ENCODE measurements at places on chromosomes 16 and 17.

DNA sequence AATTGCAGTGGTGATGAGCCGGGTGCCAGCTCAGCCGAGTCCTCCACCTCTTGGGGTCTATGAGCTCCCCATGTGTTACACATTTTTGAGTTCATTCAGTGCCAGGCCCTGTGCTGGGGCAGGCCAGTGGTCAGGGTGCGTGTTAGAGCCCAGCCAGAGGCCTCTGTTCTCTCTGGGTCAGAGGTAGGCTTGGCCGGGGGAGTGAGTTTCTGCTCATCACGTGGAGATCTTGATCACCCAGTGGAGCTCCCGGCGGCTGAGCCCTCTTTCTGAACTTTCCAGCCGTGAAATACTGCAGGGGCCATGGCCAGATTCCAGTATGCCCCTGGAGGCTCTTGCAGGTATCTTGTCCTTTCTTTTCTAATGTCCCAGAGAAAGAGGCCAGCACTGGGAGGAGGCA, 93.0 kb downstream of the RAP1GAP2 start:
- DNase-seq = no peak

DNA sequence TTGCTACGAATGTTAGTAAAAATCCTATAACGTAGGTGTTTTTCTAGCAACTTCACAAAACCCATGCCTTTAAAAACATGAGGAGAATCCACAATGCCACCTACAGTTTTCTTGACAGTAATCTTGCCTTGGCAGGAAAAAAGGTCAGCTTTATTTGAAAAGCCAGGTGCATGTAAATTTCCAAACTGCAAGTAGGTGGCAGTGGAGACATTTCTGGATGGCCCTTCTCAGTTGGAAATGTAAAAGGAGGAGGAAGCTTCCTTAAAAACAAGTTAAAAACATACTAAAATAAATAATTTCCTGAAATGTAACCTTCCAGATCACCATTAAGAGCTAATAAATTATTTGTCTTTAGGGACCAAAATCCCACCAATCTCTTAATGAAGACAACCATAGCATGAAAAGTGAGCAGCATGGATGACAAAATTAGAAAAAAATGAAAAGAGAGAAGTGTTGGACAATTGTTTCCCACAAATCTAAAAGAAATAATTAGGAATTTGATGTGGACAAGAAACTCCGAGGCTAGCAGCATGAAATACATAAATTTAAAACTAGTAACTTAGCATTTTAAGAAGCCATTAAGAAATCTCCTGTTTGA, 152.2 kb downstream of the SNX11 start:
- no peak for DNase-seq

DNA sequence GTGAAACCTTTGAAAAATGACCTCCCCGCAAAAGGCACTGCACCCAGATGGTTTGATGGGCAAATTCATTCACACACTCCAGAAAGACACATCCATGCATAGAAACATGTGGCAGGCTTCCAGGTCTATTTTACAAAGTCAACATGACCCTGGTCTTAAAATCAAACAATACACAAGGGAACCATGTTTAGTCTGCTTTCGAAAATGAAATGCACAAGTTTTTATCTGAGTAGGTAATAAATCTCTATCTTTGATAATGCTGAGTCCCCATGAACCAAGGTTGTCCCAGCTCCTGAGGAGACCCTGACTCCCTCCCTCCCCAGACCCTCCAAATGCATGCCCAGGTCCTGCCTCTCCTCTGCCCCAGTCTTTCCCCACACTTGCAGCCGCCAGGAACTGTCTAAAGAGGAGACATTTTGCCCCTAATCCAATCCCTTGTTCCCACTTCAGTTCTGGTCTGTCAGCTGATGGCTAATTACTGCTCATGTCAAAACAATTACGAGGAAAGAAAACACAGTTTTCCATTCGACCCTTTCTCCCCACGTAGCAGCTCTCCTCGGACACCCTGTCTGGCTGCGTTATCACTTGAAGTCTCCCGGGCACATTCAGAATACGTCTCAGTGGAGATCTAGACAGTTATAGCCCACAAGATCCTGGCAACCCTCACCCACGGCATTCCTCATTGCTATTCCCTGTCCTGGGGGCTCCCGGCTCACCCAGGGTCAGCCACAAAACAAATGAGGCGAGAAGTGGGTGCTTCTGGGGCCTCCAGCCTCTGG, 68.8 kb upstream of the RCVRN start:
- DNase-seq = no peak

GRCh38 chr16:53829186-53829747, 125.3 kb downstream of the FTO start:
- DNase-seq = peak; percentile 26

GRCh38 chr16:52545898-52546266, 1.1 kb downstream of the TOX3 start:
- DNase-seq = no peak

DNA sequence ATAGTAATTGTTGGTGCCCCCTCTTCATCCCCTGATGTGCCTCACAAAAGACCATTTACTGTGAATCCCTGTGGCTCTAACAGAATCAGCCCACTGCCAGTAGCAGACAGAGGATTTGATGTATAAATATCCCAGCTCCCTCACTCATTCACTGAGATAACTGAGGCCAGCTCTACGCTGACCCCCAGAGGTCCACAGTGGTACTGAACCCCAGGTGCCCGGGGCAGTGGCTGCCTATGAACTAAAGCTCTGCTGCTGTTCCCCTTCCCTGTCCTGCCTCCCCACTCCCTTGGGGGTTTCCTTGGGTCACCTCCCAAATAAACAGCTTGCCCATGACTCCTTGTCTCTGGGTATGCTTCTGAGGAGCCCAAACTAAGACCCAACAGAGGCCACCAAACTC, 295.8 kb downstream of the FOXL1 start:
- DNase-seq = peak; percentile 28

DNA sequence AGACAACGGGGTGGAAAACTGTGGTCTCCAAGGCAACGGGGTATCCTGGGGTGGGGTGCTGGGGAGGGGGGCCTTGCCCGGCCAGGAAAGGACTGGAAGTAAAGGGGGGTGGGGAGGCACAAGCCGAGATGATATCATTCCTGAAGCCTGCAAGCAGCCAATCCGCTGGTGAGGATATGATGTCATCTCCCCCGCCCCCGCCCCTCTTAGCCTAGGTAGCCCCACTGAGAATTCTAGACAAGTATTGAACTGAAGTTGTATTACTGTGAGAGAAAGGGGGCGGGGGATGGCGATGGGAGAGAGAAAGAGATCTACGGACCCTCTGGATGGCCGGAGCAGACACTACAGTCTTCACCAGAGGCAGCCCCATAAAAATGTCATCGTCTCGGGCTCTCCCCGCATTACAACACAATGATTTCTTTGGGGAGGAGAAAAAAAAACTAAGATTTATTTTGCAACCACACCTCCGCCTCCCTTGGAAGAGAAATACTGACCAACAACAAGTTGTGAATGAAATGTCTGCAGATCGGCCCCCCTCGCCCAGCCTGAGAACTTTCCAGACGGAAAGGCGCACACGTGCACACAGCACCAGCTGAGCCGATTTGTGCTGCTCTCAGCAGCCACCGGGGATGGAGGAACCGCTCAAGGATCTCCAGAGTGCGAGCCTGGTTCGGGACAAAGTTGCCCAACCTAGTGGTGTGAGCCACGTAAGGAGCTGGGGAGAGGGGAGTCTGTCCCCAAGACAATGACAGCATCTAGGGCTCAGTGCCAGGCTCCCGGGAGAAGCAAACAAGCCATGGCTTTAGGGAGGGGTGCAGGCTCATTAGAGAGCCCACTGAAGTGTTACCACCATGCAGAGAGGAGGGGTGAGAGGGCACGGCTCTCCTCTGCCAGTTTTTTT, 222.1 kb downstream of the SOX9 start:
- no peak for DNase-seq

DNA sequence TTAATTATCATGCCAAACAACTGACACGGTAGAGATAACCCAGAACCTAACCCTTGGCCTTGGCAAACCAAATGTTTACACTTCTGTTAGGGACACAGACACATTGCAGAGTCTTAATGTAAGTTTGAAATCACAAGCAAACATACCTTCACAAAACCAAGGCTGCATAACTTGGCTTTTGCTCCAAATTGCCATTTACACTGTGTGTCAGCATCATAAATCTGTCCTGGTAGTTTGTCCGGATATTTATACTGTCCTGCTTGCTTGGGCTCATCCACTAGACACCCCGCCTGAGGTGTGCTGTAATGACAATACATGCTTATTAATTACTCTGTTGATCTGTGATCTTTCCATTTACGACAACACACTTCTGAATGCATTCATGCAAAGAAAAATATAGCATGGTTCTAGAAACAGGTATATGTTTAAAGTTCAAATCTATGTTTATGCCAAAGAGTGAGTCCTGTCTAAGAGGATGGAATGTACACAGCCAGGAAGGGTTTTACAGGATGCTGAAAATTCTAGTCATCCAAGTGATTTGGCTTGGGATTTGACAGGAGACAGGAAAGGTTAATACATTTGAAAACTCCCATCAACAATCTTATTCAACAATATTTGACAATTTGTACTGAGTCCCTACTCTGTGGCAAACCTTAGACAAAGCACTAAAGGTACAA, 81.1 kb downstream of the ADAMTS18 start:
- DNase-seq = no peak

DNA sequence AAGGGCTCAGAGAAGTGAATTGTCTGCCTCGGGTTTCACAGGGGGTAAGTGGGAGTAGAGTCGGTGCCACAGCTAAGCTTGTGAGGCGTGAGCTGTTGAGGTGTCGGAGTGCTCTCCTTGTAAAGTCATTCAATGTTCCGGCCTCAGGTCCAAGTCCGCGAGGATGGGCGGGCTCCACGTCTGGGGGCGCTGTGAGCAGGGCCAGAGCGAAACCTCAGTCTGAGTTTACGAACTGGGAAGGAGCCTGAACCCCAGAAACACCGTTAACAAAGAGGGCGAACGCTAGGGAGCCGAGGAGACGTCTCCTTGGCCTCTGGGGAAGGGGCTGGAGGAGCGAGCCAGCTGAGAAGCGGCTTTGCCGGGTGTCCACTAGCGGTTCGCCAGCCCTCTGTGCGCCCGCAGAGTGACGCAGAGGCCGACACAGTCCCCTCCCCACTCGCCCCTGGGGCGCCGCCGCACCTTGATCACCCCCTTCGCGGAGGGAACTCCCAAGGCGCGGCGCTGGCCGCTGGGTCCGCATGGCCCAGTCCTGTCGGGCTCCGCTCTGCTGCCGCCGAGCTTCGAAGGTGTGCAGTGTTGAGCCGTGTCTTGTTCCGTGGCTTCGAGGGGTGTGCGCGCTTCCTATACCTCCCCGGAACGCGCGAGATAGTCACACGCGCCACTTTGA, 4.9 kb downstream of the IRX3 start:
- DNase-seq = no peak

GRCh38 chr16:10181196-10182162, 749 bp downstream of the GRIN2A start:
- DNase-seq = peak; percentile 37

DNA sequence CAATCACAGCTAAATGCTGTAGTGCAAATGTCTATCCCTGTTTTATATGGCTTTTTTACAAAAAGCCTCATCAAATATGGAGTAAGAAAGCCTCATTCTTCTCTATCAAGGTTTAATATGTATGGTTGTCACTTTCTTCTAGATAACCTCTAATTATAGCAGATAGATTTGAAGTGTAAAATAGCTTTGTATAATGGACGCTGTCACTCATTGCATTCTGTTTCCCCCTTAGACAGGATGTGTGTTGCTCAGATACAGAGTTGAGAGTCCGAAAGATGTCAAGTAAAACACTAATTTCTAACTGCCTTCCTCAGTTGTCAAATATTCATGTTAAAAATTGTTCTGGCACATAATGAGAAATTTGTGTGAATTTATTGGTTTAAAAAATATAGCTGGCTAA, 88.0 kb downstream of the NLK start:
- DNase-seq = no peak

- DNase-seq = no peak
Measured at GRCh38 chr17:82559566-82560251, 40.2 kb downstream of the FOXK2 start.

- no peak for DNase-seq
Measured at GRCh38 chr16:48632137-48632774, 22.3 kb upstream of the N4BP1 start.

- DNase-seq = peak; percentile 74
Measured at GRCh38 chr16:59385959-59386358, 651.8 kb upstream of the GOT2 start.

GRCh38 chr16:18932243-18932987, 6.2 kb upstream of the SMG1 start:
- DNase-seq = peak; percentile 52

- DNase-seq = no peak
Measured at GRCh38 chr17:71511266-71511995, 609.4 kb upstream of the SOX9 start.

- DNase-seq = no peak
Measured at GRCh38 chr16:11117576-11118211, 138.3 kb downstream of the SOCS1 start.

- DNase-seq = no peak
Measured at GRCh38 chr17:17060001-17060922, 18.0 kb downstream of the MPRIP start.

GRCh38 chr16:3187798-3188674, at the start of gene OR1F1:
TSS of gene OR1F1 (plus strand) at chr16:3188204.
- peak; percentile 76 for DNase-seq

DNA sequence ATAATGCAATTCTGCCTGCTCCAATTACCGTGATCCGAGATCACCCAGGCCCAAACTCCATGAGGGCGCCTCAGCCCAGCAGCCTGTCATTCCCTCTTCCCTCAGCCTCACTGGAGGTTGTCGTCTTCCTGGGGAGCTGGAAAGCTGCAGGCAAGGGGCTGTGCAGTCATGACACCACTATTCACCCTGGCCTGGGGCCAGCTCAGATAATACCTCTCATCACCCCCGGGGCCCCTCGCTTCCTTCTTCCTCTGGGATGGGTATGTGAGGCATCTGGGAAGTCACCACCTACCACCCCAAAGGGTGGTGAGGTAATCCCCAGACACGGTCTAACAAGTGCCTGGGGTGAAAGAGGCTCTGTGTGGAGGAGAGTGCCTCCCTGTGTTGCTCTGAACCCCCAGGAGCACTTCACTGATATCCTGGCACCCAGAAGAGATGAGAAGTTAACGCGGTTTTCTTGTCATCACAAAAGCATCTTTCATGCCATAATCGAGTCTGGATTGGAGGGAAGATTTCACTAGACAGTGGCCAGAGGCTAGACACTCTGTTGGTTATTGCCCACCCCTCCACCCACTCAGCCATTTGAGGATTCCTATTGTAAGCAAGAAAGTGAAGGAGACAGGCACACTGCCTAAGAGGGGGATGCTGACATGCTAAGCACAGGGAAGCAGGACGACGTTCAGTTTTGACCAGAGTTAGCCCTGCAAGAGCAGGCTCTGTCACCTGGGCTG, 18.4 kb downstream of the CFAP20 start:
- DNase-seq = peak; percentile 76

- DNase-seq = no peak
Measured at GRCh38 chr16:2487517-2487842, 12.6 kb downstream of the TBC1D24 start.

GRCh38 chr16:66512272-66513110, 37.4 kb downstream of the TK2 start:
- DNase-seq = peak; percentile 30
